ENCODE measurements at places on chromosomes 12 and 14.

GRCh38 chr12:123384318-123384993 lies 524 bp downstream of the KMT5A start:
- DNase-seq: no peak

- DNase-seq: no peak
Observed at GRCh38 chr14:81231540-81231939, 10.8 kb upstream of the GTF2A1 start.

GRCh38 chr14:85534458-85535293 lies 4.7 kb downstream of the FLRT2 start:
- no peak for DNase-seq

- DNase-seq: no peak
Observed at GRCh38 chr14:80427101-80427500, 215.8 kb upstream of the DIO2 start.

- no peak for DNase-seq
Observed at GRCh38 chr12:3249081-3249800, 172.1 kb downstream of the TSPAN9 start.

GRCh38 chr12:104006929-104007328 lies 41.3 kb downstream of the TDG start:
- no peak for DNase-seq

GRCh38 chr14:43647302-43647701 lies 859.8 kb downstream of the FSCB start:
- DNase-seq: no peak

DNA sequence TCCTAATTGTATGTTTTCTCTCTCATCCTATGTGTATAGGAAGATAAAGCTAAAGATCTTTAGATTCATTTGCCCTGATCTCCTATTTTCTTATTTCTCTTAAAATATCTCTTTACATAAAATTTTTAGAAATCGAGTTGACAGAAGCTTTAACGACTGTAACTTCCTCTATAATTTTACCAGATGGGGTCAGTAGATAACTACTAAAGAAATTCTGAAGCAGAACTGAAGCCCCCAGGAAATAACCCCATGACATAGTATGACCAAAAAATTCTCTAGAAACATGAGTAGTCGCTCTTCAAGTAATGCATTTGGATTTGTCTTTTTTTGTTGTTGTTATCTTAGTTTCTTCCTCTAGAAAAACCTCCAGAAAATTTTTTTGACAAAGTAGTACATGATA lies 288.0 kb downstream of the ERC1 start:
- no peak for DNase-seq

GRCh38 chr12:111454311-111454710 lies 48.6 kb downstream of the SH2B3 start:
- no peak for DNase-seq

DNA sequence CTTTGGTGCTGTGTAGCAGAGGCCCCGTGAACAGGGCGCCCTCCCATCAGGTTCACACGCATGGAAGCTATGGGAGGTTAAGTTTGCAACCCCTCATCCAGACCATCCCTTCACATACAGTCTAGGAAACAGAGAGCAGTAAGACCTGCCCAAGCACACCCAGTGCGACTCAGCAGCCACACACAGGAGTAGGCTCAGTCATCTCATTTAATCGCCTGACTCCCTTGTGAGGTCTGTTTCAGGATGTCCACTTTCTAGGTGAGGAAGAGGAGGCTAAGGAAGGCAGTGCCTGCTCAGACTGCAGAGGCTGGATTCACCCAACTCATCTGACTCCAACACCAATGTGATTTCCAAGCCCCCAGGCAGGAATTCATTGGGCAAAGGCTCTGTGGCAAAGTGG lies 11.9 kb downstream of the BDKRB1 start:
- no peak for DNase-seq

DNA sequence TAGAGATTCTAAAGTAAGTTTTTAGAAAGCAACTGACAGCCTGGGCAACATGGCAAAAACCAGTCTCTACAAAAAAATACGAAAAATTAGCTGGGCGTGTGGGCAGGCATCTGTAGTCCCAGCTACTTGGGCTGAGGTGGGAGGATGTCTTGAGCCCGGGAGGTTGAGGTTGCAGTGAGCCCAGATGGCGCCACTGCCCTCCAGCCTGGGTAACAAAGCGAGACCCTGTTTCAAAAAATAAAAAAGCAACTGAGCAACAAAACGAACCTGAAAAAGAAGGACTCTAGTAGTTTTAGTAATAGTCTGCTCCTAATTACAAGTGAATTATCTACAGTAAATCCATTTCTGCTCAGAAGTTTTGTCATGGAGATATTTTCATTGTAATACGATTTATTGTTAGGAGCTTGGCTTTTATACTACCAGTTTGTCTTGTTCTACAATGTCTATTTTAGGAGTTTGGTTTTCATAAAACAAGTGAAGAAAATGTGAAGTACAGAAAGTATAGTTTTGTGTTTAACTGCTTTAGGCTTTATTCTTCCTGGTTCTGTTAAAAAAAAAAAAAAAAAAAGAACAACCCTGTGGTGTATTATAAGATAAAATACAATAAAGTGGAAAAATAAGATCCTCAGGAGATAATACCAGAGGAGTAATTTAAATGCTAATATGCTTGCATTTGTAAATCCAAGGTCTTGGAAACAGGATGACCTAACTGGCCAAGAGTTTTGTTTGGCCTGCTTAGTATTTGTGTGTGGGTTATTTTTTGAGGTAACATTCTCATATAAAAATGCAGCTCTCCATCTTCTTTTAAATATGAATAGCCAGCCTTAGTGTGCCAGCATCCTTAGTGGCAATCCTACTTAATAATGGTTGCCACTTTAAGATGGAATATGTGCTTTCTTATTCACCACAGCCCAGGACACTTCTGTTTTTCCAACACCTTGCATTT lies 2.8 kb downstream of the TMX1 start:
- no peak for DNase-seq

GRCh38 chr12:1350055-1350933 lies 244.1 kb downstream of the FBXL14 start:
- DNase-seq: no peak

DNA sequence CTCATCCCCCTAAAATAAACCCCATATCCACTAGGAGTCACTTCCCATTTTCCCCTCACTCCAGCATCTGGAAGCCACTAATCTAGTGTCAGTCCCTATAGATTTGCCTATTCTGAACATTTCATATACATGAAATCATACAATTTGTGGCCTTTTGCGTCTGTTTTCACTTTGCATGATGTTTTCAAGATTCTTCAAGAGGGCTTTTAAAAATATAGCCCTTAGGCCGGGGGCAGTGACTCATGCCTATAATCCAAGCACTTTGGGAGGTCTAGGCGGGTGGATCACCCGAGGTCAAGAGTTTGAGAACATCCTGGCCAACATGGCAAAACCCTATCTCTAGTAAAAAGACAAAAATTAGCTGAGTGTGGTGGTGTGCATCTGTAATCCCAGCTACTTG lies 104.7 kb downstream of the VEZT start:
- DNase-seq: no peak

- no peak for DNase-seq
Observed at GRCh38 chr12:87795555-87795954, 233.6 kb downstream of the C12orf50 start.

GRCh38 chr14:91350483-91350812 lies 67.2 kb downstream of the CCDC88C start:
- DNase-seq: no peak

DNA sequence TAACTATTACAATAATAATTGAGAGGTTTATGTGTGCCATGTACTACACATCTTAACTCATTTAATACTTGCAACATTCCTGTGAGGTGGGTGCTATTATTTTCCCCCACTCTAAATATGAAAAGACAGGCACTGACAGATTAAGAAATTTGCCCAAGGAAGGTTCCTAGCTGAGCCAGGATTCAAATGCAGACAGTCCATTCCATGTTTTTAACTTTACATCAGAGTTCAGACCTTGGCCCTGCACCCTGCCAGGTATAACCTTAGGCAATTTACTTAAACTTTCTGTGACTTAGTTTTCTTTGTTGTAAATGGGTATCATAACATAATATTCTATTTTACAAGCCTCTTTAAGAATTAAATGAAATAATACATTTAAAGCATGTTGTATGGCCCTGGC lies 26.6 kb downstream of the RDH12 start:
- DNase-seq: no peak

DNA sequence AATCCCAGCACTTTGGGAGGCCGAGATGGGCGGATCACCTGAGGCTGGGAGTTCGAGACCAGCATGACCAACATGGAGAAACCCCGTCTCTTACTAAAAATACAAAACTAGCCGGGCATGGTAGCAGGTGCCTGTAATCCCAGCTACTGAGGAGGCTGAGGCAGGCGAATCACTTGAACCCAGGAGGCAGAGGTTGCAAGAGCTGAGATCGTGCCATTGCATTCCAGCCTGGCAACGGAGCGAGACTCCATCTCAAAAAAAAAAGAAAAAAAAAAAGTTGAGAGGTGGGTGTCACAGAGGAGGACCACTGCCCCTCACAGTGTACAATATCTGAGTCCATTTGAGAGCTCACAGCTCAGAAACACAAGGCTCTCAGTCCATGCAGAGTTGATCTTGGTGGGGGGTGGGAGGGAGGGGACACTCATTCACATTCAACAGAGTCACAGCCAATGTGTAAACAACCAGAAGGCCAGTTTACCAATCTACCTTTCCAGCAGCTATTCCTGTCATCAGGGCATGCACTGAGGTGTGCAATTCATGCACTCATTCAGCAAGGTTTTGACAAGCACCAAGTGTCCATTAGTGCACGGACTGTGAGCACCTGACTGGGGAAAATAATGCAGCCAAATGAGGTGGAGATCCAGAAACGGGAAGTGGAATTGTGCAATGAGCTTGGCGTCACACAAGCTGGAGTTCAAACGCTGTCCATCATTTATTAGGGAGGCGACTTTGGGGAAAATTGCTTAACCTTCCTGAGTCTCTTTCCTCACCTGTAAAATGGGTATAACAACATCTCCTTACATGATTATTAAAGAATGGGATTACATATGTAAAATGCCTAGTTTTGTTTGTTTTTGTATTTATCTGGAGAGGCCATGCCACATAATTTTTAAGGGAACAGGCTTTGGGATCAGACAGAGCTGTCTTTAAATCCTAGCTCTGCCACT lies 4.4 kb upstream of the EIF5 start:
- DNase-seq: no peak

DNA sequence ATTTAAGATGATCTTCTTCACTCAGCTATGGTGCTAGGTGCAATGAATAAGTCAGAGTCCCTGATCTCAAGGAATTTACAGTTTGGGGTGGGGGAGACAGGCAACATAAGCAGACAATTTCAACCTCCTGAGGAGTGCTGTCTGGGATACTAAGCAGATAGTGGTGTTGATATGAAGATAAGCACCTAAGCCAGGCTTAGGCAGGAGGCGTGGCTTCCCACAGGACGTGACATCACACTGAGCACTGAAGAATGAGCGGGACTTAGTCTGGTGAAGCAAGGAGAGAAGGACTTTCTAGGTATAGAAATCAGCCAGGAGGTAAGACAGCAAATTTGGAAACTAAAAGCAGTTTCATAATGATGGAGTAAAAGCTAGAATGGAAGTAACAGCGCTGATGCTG lies 6.8 kb downstream of the PRPH start:
- no peak for DNase-seq

- DNase-seq: no peak
Observed at GRCh38 chr12:130162267-130162666, at the start of gene FZD10. FZD10 (plus strand) TSS chr12:130162464; CDS start chr12:130162943, 479 bp downstream.

GRCh38 chr14:53894456-53894855 lies 62.2 kb downstream of the BMP4 start:
- peak; percentile 29 for DNase-seq

DNA sequence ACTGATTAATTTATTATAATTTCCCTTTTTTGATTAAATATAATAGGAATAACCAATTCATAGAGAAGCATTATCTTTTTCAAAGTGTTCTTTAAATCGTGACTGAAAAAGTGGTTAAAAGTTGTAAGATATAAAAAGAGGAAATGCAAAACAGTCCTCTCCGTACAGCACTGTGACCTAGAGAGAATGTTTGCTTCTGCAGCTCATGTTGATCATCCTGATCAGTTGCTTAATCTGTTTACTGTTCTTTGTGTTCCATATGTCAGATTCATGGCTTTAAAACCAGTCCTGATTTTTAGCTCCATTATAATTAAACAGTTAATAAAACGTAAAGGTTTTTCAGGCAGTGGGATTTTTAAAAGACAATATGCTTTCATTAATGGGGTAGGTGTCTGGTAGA lies 4.7 kb downstream of the TTC8 start:
- no peak for DNase-seq

- DNase-seq: peak; percentile 78
Observed at GRCh38 chr14:75522224-75522982, at the start of gene BATF. BATF (plus strand) TSS chr14:75522469; CDS start chr14:75522683, 214 bp downstream.

DNA sequence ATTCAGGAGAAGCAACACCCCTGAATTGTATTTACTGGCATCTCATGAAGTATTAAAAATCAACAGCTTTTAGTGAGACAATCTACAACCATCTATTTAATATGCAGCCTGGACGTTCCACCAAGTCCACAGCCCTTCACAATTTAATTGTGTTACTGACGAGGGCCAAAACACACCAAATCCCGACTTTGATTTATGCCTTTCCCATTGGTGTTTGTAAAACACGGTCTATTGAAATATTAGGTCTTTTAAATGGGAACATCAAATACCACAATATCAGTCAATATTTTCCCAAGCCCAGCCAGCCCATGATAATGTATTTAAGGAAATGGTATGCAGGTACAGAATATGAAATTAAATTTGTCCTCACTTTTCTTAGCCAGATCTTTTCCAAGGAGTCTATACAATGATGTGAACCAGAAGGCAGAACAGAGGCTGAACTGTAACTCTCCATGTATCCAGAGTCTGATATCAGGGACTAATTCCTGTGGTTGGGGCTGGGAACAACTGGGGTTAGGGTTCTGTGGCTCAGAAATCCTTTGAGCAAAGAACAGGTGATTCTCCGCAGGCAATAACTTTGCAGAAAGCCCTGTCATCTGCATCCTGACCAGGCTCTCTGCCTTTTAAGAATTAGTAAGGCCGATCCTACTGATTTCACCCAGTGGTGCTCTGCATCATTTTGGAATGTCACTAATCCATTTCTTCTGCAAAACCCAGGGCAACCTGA lies 179.3 kb upstream of the GZMB start:
- no peak for DNase-seq

DNA sequence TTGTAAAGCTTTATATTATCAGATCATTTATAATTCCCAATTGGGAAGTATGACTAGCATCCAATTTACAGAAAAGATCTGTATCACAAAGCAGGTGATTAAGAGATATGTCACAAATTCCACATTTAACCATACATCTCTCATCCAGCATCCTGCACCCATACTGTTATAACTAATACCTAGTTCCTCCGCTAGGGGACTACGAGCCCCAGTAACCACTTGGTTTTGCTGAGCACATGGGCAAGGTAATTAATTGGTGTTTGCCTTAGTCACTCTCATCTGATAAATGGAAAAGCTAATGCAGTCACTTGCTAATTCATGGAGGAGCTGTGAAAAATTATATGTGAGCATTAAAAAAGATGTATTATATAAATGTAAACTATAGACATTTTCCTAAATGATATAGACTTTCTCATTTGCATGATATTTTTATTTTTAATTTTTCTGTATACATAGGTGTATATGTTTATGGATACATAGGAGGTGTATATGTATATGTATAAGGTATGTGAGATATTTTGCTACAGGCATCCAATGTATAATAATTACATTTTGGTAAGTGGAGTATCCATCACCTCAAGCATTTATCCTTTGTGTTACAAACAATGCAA lies 1031.8 kb downstream of the GALC start:
- DNase-seq: no peak

- DNase-seq: no peak
Observed at GRCh38 chr14:33727606-33728005, 223.3 kb downstream of the EGLN3 start.

- DNase-seq: no peak
Observed at GRCh38 chr12:50477241-50477832, 27.4 kb upstream of the DIP2B start.
